Mammary microvascular endothelial cell (primary cell): ENCODE measurements at places on chromosomes 7 and 10. TPM values are rescaled to one million over a fixed set of nuclear protein-coding genes. Genes with fewer than 3 reads are reported as not detected.

The MUC3A gene
- total RNA-seq = not detected in 2 replicates

The CALHM1 gene
- total RNA-seq = not detected in 2 replicates

The HERC4 gene
- total RNA-seq = 28.6 and 34.1 TPM in 2 replicates

The ITPRID1 gene
- total RNA-seq = not detected in 2 replicates

The ANXA8 gene
- not detected in 2 replicates for total RNA-seq

The BHLHA15 gene
- 0.27 and 3.1 TPM in 2 replicates for total RNA-seq
